Hematopoietic multipotent progenitor cell treated with erythropoietin and hydrocortisone succinate and interleukin-3 and kit ligand, for 6 days (in vitro differentiated cells): ENCODE measurements at places on chromosomes 7 and 10.

GRCh38 chr10:3785851-3786271 is 852 bp upstream of the KLF6 start:
- peak; percentile 54 for DNase-seq

DNA sequence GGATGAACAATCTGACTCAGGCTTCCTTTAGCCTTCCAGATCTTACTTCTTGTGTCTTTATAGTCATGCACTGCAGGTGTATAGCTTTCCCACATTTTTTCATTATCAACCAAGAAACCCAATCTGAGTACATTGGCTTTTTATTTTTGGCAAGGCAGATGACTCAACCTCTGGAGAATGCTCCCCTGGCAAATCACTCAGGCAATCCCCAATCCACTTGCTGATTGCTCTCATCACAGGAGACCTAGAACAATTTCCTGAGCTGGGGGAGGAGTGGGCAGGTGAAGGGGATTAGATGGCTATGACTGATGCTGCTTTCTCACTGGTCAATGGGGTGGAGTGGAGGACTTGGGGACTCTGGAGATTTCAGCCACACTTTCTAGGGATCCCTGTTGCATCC is 134.4 kb downstream of the SLC16A9 start:
- DNase-seq: no peak

- DNase-seq: peak; percentile 20
Observed at GRCh38 chr7:37031571-37032257, 307.4 kb upstream of the AOAH start.

DNA sequence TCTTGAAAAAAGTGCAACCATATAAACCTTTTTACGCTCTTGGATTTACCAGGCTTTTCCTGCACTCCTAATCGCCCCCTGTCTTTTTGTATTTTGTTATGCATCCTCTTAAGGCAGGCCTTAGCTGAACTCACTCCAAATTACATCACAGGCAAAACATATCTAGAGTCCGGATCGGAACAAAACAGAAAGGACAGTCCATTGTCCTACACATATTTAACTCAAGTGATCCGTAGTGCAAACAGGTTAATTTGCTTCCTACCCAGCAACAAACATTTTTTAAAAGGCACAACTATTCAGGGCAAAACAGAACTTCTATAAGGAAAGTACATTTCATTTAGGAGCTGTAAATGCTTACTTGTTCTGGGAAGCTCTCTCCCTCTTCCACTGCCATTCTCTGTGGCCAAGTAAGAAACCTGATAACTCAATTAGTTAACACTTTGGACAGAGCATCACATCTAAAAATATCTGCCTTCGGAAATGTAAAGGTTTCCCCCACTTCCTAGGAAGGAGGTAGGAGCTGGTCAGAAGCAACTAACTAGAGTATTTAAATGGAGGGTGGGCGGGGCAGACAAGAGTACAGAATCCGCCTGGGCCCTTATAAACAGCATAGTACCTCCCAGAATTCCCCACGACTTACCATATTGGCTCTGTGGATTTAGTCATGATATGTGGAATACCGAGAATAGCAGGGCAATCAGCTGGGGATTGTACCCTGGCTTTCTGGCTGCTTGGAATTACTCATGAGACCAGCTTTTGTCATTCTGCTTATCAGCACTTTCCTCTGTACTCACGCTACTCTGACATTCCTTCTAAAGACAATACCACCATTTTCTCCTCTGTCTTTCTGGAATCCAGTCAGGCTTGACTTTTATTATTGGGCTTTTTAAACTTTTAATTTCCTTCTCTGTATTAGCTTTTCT is 89.5 kb downstream of the ANK3 start:
- DNase-seq: no peak

GRCh38 chr10:35546824-35547225 is 58.3 kb upstream of the GJD4 start:
- DNase-seq: no peak

- DNase-seq: no peak
Observed at GRCh38 chr7:14252458-14252857, 263.0 kb upstream of the ETV1 start.

- no peak for DNase-seq
Observed at GRCh38 chr7:152177681-152178404, 152.4 kb downstream of the GALNT11 start.

- peak; percentile 71 for DNase-seq
Observed at GRCh38 chr10:6148251-6148701, 54.5 kb upstream of the PFKFB3 start.

GRCh38 chr10:20380401-20380800 is 516.7 kb downstream of the NEBL start:
- DNase-seq: no peak

DNA sequence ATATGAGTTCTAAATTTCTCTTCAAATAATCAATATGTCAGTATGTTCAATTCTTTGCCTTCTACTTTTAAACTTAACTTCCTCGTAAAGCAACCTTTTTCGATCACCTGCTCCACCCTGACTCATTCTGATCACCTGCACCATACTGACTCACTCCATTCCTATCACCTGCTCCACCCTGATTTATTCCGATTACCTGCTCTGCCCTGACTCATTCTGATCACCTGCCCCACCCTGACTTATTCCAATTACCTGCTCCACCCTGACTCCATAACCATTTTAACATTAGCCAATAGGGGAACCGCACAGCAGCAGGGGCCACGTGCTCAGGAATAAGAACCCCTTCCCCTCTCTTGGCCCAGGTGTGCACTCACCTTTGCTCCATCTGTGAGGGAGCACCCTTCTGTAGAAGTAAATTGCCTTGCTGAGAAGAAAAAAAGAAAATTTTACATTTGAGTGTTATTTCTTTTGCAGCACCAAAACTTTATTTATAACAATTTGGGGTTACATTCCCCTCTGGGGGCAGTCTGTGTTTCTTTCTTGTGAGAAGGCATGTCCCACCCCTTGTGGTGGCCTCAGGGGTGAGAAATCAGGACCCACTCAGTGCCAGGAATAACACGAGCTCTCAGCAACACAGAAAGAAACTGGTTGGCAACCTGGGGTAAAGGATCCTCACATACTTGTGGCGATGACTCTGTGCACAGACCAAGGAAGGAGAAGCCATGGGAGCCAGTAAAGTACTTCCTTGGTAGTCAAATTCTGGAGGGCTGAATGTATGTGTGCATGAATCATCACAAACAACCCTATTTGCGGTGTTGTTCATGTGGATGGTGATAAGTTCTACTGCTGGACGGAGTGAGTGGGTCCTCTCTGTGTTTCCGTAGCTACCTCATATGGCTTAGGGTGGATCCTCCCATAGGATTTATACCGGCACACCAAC is 29.4 kb upstream of the PPP1R9A start:
- DNase-seq: no peak

- no peak for DNase-seq
Observed at GRCh38 chr10:105827133-105827532, 1186.0 kb downstream of the SORCS3 start.

GRCh38 chr10:72276013-72276387 is 2.3 kb downstream of the DDIT4 start:
- DNase-seq: no peak

GRCh38 chr7:7490003-7490402 is 45.7 kb downstream of the COL28A1 start:
- DNase-seq: no peak

- no peak for DNase-seq
Observed at GRCh38 chr10:124824507-124824906, 22.9 kb downstream of the ABRAXAS2 start.
